ENCODE measurements at places on chromosomes 4 and X. TPM values are rescaled to one million over a fixed set of nuclear protein-coding genes. Genes with fewer than 3 reads are reported as not detected.

The TMEM156 gene
- 0.31 TPM for total RNA-seq

The ABCB7 gene
- 46.8 TPM for total RNA-seq

The SOD3 gene
- not detected for total RNA-seq

The AKAP14 gene
- total RNA-seq = 1.4 TPM

The GPC4 gene
- 2.5 TPM for total RNA-seq

The SLC39A8 gene
- 10.3 TPM for total RNA-seq

The PNMA6F gene
- 0.16 TPM for total RNA-seq

The EMCN gene
- total RNA-seq = 4.2 TPM

The PRSS12 gene
- total RNA-seq = 54.9 TPM

The CTBP1 gene
- total RNA-seq = 237 TPM
